ENCODE measurements at places on chromosomes 4 and X. TPM values are rescaled to one million over a fixed set of nuclear protein-coding genes. Genes with fewer than 3 reads are reported as not detected.

Gene DAPP1
- 0.59 TPM for total RNA-seq

Gene ADRA2C
- 3.2 TPM for total RNA-seq

Gene FAM133A
- 0.18 TPM for total RNA-seq

Gene ARL9
- 1.2 TPM for total RNA-seq

Gene CT45A6
- not detected for total RNA-seq

Gene ZNF732
- 1.4 TPM for total RNA-seq

Measured in astrocyte (in vitro differentiated cells and primary cell).